ENCODE measurements at places on chromosomes 2 and 18.

DNA sequence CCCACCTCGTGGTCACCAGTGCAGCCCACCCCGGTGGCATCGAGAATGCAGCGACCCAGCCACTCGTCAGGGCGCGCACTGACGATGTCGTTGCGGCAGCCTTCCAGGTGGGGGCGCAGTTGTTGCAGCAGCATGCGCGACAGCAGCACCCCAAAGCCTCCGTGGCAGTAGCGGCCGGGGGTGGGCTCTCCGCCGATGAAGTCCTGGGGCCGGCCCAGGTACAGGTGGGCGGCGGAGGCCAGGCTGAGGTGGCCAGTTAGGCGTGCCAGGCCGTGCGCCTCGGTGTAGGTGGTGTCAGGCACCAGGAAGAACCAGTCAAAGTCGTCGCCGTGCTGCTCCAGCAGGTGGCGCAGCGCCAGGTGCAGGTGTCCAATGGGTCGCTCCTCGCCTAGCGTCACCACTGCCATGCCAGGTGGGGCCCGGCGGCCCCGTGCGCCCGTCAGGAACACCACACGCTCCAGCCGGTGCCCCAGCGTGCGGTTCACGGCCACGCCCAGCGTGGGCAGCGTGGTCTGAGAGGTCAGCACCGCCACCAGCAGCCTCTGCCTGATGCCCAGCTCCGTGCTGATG is 1.9 kb downstream of the CHPF start:
- DNase-seq, result peak; percentile 88

- DNase-seq, result no peak
Observed at GRCh38 chr2:109321570-109321969, 192.6 kb downstream of the SH3RF3 start.

- no peak for DNase-seq
Observed at GRCh38 chr2:26570083-26570430, 71.1 kb downstream of the CIB4 start.

DNA sequence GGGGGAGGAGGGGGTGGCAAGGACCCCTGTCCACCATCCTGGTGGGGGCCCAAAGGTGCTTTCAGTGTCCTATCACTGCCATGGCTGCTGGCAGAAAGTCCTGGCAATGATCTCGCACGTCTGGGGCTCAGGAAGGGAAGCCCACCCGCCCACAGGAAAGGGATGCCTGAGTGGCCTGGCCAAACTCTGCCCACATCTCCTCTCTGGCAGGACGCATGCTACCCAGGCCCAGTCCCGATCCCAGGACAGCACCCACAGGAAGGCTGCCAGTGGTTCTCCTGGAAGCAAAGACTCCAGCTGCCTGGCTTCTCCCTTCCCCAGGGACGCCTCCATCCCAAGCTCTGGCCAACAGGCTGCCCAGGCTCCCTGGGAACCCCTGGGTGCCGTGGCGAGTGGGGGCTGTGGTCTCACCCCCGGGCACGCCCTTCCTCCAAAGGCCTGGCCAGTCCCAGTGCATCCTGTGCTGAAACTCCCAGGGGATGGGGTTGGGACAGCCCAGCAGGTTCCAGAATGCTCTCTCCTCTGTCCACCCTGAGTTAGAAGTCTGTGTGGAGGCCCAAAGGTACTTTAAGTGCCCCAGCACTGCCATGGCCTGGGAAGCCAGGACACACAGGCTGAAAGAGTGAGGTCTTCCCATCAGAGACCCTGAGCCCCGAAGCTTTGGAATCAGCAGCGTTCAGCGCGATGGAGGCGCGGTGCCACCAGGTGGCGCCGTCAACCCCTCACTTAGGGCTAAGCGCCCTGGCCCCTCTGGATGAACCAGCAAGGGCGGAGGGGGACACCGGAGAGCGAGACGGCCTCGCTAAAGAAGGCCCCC is 29.8 kb upstream of the TAF1B start:
- DNase-seq, result peak; percentile 72

- no peak for DNase-seq
Observed at GRCh38 chr18:23356915-23357601, 96.0 kb upstream of the RIOK3 start.

Measured in activated CD4-positive, alpha-beta T cell treated with anti-CD3 and anti-CD28 coated beads, Interleukin-2, amount 10 ng/mL, durations not matched to agents 7 days and 5 days (primary cell).